Ascending aorta (tissue), 2 donors: ENCODE measurements at places on chromosomes 12 and 14. TPM values are rescaled to one million over a fixed set of nuclear protein-coding genes. Genes with fewer than 3 reads are reported as not detected.

HOTAIR gene
- not detected for total RNA-seq

ST8SIA1 gene
- total RNA-seq = 9.7 TPM

- no peak for DNase-seq
- H3K27me3 ChIP-seq = no peaks in the 10 kb centered on the region
- no peaks in the 10 kb centered on the region for H3K36me3 ChIP-seq
- H3K4me3 ChIP-seq = no peak overlapping the region
These were observed 388.7 kb downstream of the ZFP36L1 start for GRCh38 chr14:68404146-68404527.

DNA sequence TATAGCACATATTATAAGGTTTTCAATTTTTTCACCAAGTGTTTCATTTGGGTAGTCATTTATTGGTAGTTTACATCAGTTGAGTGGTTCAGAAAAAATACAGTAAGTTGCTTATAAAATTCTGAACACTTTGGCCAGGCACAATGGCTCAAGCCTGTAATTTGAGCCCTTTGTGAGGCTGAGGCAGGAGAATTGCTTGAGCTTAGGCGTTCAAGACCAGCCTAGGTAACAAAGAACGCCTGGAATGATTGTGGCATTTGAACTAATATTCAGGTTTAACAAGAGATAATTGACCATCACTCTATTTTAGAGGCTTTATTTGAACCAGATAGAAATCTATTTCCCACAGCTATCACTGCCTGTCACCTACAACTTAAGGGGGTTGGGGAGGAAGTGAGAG, 22.7 kb downstream of the HIF1A start:
- peaks cover 6% of the 10 kb centered on the region for H3K36me3 ChIP-seq
- no peak for DNase-seq
- H3K4me3 ChIP-seq = no peak overlapping the region
- no peak overlapping the region for H3K27ac ChIP-seq

- H3K27me3 ChIP-seq = peaks cover 4% of the 10 kb centered on the region
- no peaks in the 10 kb centered on the region for H3K4me1 ChIP-seq
- no peak within 1 kb of the TSS for H3K27ac ChIP-seq
- peak within 1 kb of the TSS; percentile 74 for H3K4me3 ChIP-seq
- no peak for DNase-seq
These were observed at the start of gene SCN8A for GRCh38 chr12:51591016-51591901. Gene SCN8A (plus strand): TSS chr12:51591233. CDS start chr12:51662818, 71,585 bp downstream.

- peak overlapping the region; percentile 80 for H3K4me3 ChIP-seq
- no peaks in the 10 kb centered on the region for H3K27me3 ChIP-seq
- H3K36me3 ChIP-seq = peaks cover 41% of the 10 kb centered on the region
- no peak for DNase-seq
- H3K4me1 ChIP-seq = peaks cover 36% of the 10 kb centered on the region
- H3K27ac ChIP-seq = peak overlapping the region; percentile 97
These were observed 1.3 kb downstream of the MBD6 start for GRCh38 chr12:57523706-57524614.

DNA sequence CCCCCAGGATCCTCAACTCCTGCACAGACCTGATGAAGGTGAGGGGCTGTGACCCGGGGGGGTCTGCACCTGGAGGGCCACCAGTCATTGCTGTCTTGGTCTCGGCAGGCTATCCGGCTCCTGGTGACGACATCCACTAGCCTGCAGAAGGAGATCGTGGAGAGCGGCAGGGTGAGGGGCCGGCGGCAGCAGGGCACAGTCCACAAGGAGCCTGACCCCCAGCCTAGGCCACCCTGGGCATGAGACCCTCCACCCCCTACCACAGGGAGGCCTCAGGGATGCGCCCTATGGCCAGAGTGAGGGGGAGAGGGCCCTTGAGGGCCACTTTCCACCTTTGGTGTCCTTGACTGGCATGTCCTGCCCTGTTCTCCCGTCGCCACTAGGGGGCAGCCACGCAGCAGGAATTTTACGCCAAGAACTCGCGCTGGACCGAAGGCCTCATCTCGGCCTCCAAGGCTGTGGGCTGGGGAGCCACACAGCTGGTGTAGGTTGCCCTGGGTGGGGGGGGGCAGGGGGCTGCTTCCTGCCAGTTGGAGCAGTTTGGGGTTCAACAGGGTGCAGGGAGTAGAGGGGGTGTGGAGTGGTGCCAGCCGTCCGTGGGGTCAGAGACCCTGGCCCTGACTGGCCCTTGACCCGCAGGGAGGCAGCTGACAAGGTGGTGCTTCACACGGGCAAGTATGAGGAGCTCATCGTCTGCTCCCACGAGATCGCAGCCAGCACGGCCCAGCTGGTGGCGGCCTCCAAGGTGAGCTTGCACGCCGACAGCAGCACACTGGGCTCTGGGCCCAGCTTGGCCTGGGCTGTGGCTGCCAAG, 25.0 kb downstream of the HIP1R start:
- H3K4me3 ChIP-seq = no peak overlapping the region
- H3K27ac ChIP-seq = peak overlapping the region; percentile 58
- H3K36me3 ChIP-seq = peaks cover 80% of the 10 kb centered on the region
- H3K27me3 ChIP-seq = no peaks in the 10 kb centered on the region
- H3K4me1 ChIP-seq = peaks cover 5% of the 10 kb centered on the region

DNA sequence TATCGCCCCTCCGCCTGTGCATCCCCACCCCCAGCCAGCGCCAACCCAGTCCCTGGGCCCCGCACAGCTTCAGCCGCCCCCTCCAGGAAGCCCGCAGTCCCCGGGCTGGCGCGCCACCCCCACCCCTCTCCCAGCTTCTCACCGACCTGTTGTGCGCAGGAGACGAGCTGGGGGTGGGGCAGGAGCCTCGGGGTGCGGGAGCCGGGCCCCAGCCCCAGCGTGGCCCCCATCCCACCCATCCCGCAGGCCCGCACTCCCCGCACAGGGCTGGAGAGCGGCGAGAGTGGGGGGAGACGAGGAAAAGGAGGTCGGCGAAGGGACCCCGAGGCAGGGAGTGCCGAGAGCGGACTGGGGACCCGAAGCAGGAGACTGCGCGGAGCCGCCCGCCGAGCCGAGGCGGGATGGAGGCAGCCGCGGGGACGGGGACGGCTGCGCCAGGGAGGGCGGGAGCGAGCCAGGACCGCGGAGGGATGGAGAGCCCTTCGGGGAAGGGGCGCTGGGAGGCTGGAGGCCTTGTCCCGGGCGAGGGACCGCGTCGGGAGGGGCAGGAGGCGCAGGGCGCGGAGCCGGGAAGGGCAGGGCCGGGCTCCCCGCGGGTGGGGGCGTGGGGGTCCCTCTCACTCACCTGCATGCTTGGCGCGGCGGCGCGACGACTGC, 498 bp downstream of the PIANP start:
- no peaks in the 10 kb centered on the region for H3K4me1 ChIP-seq
- peak overlapping the region; percentile 46 for H3K27ac ChIP-seq
- no peaks in the 10 kb centered on the region for H3K36me3 ChIP-seq
- DNase-seq = no peak
- no peaks in the 10 kb centered on the region for H3K27me3 ChIP-seq

NELL2 gene
- total RNA-seq = not detected

DNA sequence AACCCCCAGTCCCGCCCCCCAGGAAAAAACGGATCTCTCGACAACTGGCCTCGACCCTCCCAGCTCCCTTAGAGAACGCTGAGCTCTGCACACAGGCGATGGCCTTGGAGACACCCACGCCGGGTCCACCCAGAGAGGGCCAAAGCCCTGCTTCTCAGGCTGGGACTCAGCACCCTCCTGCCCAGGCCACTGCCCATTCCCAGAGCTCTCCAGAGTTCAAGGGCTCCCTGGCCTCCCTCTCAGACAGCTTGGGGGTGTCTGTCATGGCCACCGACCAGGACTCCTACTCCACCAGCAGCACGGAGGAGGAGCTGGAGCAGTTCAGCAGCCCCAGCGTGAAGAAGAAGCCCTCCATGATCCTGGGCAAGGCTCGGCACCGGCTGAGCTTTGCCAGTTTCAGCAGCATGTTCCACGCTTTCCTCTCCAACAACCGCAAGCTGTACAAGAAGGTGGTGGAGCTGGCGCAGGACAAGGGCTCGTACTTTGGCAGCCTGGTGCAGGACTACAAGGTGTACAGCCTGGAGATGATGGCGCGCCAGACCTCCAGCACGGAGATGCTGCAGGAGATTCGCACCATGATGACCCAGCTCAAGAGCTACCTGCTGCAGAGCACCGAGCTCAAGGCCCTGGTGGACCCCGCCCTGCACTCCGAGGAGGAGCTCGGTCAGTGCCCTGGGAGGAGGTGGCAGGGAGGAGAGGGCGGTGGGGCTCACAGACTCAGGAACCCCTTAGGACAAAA, 95.8 kb downstream of the LGMN start:
- no peak for DNase-seq
- H3K27ac ChIP-seq = peak overlapping the region; percentile 39
- H3K36me3 ChIP-seq = peaks cover 18% of the 10 kb centered on the region
- peak overlapping the region; percentile 49 for H3K4me3 ChIP-seq
- H3K4me1 ChIP-seq = peaks cover 33% of the 10 kb centered on the region

HDAC7 gene
- 202 TPM for total RNA-seq

DNA sequence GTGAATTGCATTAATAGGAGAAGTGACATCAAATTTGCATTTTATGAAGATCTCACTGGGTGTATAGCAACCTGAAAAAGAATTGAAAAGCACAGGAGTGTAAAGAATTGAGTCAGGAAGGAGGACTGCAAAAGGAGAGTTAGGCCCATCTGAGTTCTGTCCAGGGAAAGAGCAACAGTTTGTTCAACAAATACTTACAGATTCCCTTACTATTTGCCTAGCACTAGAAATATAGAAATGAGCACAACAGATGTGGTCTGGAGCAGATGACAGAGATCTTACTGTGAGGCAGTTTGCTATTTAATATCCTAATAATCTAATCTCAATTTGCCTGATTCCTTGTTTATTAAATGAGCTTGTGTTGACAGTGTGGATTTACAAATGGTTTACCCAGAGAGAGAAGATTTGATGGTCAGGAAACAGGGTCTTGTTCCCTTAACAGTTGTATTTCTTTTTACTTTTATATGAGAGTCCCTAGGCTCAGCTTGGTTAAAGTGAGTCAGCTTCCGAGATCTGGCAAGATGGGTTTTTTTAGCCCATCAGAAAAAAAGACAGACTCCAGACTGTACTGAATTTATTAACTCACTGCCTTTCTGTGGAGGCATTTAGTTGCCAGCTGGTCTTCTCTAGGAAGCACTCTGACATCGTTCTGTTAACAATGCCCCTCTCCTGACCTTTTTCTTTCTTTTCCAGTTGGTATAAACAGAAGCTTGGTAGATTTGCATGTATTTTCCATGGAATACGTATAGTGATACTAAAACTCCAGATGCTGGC, 229.7 kb downstream of the TTC6 start:
- no peaks in the 10 kb centered on the region for H3K27me3 ChIP-seq
- H3K36me3 ChIP-seq = no peaks in the 10 kb centered on the region
- no peak overlapping the region for H3K4me3 ChIP-seq
- no peaks in the 10 kb centered on the region for H3K4me1 ChIP-seq
